ENCODE measurements at places on chromosomes 3 and 15.

DNA sequence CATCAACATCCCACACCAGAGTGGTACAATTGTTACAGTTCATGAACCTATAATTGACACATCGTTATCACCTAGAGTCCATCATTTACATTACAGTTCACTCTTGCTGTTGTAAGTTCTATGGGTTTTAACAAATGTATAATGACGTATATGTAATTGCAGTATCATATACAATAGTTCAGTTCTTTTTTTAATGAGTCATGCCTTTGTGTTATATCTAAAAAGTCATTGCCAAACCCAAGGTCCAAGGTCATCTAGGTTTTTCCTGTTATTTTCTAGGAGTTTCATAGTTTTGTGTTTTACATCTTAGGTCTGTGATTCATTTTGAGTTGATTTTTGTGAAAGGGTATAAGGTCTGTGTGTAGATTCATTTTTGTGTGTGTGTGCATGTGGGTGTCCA lies 160.9 kb upstream of the GALNT15 start:
- peak; percentile 23 for DNase-seq

DNA sequence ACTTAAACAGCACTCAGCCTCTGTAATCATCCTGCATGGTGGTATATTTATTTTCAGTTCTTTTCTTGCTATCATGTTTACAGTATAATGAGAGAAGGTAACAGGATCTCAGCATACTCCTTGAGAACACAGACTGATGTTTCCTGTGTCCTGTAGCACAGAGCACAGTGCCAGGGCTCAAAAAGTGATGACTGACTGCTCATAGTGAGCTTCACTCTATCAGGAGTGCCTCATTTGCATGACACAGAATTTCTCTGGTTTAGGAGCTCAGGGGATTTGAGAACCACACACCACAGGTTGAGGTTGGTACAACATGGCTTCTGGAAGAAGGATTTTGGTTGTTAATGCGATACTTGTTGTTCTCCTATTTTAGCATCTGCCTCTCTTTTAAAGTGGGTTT lies 68.5 kb upstream of the SLC2A2 start:
- no peak for DNase-seq

- peak; percentile 41 for DNase-seq
Measured at GRCh38 chr3:63979093-63979885, 44.0 kb downstream of the PSMD6 start.

DNA sequence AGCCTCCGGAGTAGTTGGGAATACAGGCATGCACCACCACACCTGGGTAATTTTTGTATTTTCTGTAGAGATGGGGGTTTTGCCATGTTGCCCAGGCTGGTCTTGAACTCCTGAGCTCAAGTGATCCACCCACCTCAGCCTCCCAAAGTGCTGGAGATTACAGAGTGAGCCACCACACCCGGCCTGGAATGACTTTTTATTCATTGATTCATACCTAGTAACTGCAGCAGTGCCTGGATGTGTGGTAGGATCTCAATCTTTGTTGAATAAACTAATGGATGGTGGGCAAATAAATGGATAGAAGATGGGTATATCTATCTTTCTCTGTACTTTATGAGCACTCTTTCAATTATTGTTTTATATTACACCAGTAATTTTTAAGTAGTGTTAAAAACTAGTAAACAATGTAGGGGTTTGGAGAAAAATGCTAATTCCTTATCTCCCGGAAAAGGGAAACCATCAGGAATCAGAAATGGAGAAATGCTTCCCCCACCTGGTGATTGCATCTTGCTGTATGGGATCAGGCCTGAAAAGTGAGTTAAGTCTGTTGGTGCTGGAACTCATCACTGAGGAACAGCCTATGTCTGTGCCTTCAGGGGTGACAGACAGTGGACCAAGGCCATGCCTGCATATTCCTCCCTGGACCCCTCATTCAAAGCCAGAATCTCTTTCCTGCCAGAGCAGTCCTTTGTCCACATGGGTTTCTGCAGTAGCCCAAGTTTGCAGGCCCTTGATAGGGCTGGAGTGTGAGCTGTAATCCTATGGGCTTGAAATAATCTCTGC lies 161.0 kb upstream of the CTDSPL start:
- DNase-seq: peak; percentile 22

DNA sequence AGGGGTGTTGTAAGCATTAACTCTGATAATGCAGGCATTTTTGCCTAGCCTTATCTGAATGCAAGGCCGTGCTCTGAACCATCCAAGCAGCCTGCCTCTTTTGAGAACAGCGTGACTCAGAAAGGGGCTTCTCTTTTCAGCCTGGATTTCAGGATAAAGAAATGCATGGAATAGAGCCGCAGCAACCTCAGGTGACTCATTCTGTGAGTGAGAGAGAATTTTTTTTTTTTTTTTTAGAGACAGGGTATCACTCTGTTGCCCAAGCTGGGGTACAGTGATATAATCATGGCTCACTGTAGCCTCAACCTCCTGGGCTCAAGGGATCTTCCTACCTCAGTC lies 20.6 kb upstream of the PDE8A start:
- DNase-seq: peak; percentile 66

- DNase-seq: no peak
Measured at GRCh38 chr3:16496408-16497222, 16.9 kb downstream of the RFTN1 start.

DNA sequence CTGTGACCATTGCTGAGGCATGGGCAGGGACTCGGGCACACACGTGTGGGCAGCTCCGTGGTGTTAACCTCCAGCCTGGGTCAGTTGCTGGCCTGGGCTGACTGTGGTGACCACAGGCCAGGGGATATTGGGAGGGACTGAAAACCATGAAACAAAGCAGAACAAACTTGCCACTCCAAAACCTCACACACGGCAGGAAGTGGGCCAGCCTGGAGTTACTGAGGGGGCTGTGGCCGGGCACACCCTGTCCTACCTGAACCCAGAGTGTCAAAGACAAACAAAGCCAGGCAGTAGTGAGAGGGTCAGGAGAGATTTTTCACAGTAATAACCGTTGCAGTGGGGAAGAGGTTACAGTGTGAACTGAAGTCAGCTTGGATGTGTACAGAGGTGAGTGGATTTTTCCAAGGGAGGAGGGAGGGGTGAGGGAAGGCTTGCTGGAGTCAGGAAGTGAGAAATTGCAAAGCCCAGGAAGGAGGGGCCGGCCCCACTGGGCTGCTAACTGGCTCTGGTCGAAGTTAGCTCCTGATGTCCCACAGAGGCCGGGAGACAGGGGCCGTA lies 40.0 kb upstream of the ATP10A start:
- DNase-seq: peak; percentile 68

- DNase-seq: no peak
Measured at GRCh38 chr3:110928016-110928662, 143.5 kb upstream of the NECTIN3 start.

- peak; percentile 46 for DNase-seq
Measured at GRCh38 chr3:194269610-194270145, 81.5 kb downstream of the CPN2 start.

DNA sequence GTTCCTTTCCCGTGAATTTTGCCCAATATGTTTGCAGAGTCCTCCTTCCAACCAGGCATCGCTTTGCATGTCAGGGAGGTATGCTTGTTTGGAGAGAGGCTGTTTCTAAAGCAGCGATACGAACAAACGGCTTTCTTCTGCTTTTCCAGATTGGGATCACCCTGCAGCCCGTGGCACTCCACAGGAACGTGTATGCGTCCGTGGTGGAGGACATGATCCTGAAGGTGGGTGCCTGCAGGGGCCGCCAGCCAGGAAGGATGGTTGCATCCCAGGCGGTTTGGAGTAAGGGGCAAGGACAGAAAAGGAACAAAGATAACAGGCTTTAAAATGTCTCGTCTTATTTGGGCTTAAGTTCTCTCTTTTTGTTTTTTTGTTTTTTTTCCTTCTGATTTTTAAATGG lies 17.5 kb downstream of the MAP6D1 start:
- no peak for DNase-seq

DNA sequence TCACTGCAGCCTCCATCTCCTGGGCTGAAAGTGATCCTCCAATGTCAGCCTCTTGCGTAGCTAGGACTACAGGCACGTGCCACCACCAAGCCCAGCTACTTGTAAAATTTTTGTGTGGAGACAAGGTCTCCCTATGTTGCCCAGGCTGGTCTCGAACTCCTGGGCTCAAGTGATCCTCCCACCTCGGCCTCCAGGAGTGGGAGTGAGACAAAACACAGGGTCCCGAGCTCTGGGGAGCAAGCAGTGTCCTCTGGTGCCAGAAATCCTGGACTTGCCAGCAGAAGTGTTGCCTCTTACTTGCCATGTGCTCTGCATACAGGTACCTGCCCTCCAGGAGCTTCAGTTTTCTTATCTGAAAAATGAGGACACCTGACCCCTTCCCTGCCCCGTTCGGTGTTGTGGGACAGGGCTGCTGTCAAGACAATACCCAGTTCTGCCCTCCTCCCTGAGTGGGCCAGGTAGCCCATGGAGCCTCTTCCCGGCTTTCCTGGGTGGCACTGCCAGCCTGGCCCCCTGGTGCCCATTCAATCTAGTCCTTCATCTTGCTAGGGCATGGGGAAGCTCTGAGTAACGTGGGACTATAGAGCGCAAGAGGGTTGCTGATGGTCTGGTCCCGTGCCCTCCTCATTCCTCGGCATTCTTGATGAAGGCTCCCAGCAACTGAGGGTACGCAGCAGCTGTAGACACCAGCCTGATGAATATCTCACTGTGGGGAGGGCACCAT lies 164.6 kb downstream of the GOLGA6L4 start:
- DNase-seq: no peak

GRCh38 chr3:7658294-7658693 lies 797.4 kb downstream of the GRM7 start:
- DNase-seq: peak; percentile 22

GRCh38 chr3:186058225-186058624 lies 50.7 kb downstream of the ETV5 start:
- DNase-seq: no peak

GRCh38 chr3:63067999-63068645 lies 192.9 kb upstream of the CADPS start:
- DNase-seq: peak; percentile 74

- no peak for DNase-seq
Measured at GRCh38 chr15:90376789-90377188, 11.3 kb upstream of the IQGAP1 start.

GRCh38 chr15:36653851-36654250 lies 74.4 kb downstream of the CDIN1 start:
- no peak for DNase-seq

DNA sequence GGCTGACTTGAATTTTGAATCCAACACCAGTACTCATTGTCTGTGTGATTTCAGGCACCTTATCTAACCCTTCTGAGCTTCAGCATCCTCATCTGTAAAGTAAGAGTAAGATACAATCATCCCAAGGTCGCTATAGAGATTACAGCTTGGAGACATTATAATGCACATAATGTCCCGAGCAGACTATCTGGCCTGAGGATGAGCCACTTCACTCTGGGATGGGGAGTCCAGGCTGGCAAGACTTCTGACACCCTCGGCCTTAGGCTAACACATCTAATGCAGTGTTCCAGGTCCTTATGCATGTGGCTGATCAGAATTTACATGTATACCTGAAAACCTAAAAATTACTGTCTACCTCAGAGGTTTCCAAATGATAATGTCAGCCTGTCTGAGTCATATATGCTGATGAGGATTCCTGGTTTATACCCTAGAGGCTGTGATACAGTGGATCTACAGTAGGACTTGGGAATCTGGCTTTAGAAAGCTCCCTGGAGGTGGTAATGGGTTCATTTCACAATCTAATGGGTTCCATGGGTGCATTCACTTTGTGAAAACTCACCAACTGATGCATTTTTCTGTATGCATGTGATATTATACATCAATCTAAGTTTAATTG lies 229.0 kb upstream of the SLCO3A1 start:
- no peak for DNase-seq

DNA sequence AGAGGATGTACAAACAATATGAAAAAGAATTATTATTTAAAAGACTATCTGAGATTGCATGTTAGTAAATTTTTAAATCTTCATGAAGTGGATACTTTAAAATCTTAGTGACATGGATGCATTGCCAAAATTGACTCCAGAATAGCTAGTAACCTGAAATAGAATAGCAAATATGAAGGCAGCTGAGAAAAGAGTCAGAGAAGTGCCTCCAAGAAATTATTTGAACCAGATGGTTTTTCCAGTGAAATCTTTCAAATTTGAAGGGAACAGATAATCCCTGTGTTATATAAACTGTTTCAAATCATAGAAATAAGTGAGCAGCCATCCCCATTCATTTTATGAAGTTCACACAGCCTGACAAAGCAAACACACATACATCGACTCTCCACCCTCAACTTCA lies 29.6 kb downstream of the FSIP1 start:
- no peak for DNase-seq

All from fibroblast of skin of scalp (primary cell).